ENCODE measurements at places on chromosomes 4 and X.

DNA sequence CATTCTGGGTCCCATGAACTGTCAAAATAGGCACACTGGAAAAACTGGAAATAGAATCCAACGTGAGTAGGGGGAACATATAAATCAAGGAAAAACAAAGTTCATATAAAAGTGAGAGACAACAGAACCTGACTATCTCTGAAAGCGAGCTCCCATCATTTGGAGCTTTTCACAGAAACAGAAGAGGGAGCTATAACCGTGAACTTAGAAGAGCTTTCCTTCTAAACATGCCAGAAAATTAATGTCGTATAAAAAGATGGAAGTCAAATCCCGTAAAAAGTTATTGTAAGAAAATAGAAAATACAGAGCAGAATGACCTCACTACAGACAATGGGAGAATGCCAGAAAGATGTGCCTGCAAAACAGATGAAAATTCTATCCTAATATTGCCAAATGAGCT is 23.9 kb upstream of the HSD17B10 start:
- no peak for DNase-seq

GRCh38 chr4:69984030-69984443 is 11.7 kb upstream of the STATH start:
- DNase-seq: no peak

DNA sequence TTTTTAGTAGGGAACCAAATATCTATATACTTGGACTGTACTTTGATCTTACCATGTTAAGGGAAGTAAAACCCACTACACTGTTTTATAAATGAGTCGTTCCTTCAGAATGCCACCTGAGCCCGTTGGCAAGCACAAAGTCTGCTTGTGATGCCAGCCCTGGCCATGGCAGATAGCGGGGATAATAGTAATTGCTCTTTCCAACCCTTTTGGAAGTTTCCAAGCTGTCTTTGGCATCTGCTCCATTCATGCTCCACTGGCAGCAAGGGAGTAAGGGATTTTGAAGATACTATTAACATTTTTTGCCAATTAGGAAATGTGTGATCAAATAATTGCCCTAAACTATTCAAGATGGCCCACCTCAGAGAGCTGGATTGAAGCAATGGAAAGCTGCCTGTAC is 689.2 kb upstream of the SLIT2 start:
- DNase-seq: no peak

DNA sequence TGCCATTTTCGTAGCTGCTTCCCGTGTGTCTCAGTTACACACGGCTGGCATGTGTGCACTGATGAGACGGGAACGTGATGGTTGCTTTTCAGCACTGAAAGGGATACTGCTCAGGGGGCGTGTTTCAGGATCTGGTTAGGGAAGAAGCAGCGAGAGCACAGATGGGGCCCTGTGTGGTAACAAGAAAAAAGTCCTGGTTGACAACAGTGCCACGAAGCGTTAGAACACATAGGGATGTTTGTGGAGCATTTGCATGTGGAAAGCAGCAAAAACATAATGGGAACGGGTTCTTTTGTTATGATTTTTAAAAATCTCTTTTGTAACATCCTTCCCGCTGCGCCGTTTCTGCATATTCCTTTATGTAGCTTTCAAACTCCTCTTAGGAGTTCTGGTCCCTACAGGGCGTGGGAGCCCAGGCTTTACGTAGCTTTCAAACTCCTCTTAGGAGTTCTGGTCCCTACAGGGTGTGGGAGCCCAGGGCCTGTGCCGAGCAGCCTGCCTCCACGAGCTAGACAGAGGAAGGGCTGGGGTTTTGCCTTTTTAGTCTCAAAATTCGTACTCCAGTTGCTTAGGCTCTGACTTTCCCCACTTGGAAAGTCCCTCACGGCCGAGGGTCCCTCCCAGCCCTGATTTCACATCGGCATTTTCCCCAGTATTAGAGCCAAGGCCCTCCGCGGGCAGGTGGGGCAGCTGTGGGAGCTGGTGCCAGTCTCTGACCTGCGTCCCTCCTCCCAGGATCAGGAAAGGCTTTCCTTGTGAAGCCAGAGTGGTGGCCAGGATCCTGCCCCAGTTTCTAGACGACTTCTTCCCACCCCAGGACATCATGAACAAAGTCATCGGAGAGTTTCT is 11.0 kb upstream of the MSANTD1 start:
- no peak for DNase-seq

- no peak for DNase-seq
Observed at GRCh38 chr4:18214411-18215055, 193.0 kb upstream of the LCORL start.

GRCh38 chr4:118968005-118968404 is 79.4 kb downstream of the SYNPO2 start:
- DNase-seq: no peak

DNA sequence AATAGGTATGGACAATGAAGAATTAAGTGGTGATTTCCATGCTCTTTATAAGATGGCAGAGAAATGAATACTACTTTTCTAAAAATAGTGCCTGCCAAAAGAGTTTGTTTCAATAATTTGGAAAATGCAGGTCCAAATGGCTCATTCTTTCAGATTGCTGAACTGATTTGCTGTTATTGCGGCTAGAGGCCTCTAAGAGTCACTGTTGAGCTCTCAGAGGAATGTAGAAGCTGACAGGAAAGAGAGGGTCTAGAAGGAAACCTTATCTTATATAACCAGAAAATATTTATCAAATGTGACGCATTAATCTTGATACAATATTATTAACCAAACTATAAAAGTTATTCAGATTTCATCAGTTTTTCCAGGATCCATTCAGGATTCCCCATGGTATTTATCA is 65.7 kb upstream of the PAGE1 start:
- DNase-seq: no peak

DNA sequence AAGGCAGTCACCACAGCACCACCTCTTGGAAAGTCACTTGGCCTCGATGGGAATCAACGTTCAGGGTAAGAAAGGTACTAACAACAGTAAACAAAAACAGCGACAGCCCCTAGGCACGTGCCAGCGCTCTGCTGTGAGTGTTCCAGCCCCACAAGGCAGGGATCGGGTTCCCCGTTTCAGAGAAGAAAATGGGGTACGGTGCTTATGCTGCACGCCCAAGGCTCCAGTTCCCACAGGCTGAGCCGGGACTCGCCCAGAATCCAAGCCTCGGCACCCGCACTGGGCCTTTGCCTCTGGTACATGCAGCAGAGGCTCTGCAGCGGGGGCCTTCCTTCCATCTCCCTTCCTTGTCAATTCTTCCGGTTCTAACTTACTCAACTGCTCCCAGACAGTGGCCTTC is 37.3 kb downstream of the WDR1 start:
- DNase-seq: no peak

Measured in stimulated activated CD8-positive, alpha-beta memory T cell treated with anti-CD3 and anti-CD28 coated beads, Interleukin-2, amount 100 ng/mL, for 1 hour (primary cell).